ENCODE measurements at places on chromosomes 7 and 10.

- no peak for DNase-seq
Observed at GRCh38 chr10:89664203-89664602, 19.2 kb upstream of the PANK1 start.

DNA sequence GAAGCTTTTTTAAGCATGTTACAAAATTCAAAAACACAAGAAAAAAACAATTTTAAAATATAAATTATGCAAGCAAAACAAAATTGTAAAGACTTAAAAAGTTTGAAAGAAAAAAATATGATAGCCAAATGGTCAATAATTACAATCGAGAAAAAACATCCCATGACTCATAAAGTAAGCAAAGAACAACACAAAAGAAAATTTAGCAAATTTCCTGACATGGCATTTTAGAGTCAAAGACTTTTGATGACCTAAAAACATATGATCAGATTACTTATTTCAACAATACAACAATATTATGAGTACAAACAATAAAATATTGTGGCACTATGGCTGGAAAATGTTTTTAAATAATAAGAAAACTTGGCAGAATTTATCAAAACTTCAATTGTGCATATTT lies 312.1 kb upstream of the MEOX2 start:
- DNase-seq = no peak

DNA sequence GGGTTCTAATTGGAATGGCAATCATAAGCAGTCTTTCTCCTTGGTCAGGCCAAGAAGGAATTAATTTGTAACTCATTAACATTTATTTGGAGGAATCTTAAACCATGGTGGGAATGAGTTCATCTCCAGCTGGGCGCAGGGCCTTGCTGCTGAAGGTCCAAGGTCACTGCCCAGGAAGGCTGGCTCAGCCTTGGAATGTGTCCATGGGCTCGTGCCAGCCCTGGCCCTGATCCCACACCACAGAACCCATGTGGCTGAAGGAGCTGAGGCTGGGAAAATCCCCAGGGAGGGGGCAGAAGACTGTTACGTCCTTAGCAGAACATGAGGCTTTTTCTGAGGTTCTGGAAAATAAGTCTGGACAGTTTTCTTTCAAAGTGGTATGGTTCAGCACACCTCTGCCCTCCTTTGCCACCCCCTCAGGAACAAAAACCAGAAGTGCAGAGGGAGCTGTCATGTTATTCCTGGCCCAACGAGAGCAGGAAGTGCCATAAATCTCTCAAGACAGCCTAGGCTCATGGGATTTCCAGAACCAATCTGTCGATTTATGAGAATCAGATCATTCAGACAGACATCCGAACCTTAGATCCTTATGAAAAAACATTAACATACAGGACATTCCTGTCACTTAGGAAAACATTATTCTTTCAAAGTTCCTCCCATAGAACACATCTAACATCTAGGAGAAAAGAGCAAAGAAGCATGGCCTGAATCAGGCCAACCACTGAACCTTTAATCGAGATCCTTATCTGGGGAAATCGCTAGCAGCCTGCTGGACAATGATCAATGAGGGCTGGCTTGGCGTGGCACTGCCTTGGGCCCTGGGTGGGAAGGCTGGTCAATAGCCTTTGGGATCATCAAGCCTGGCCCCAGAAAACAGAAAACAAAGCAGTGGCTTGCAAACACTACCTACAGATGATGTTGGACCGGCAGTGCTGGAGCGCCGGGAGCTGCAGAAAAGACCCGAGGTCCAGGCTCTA lies 134.3 kb downstream of the TAX1BP1 start:
- no peak for DNase-seq

DNA sequence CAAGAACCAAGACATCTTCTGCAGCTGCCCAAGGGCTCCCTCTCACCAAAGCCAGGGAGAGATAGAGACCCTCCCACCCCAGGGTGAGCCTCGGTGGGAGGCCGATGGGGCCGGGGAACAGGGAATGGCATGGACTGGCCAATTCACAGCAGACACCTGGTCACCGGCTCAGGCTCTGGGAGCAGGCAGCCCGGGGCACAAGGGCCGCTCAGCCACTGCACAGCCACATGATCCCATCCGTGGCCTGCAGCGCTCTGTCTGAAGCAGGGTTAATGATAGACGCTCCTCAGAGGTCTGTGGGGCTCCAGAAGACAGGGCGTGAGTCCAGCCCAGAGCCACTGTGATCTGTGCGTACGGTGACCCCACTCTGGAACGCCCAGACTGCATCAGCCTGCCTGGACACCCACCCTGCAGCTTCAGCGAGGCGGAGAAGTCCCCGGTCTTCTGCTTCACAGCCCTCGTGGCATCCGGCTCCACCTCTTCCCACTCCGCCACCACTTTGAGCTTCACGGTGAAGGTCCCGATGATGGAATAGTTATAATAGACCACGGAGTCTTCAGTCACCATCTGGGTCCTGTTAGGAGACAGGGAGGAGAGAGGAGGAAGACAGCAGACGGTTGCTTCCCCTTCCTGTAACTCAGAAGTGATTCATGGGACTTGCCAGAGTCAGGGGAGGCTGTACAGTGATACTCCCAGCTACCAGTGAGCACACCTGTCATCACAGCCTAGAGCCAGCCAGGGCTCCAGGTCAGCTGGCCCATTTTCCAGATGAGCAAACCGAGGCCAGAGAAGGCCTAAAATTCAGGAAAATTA lies 14.0 kb downstream of the TMEM130 start:
- no peak for DNase-seq

- no peak for DNase-seq
Observed at GRCh38 chr7:7475601-7476000, 60.1 kb downstream of the COL28A1 start.

GRCh38 chr10:63534723-63535122 lies 13.5 kb downstream of the REEP3 start:
- no peak for DNase-seq

Measured in NCI-H524 (cell line).